ENCODE measurements at places on chromosomes 2 and 18.
A peak's percentile ranks its signal among the peaks of the same experiment; 100 is the strongest.

DNA sequence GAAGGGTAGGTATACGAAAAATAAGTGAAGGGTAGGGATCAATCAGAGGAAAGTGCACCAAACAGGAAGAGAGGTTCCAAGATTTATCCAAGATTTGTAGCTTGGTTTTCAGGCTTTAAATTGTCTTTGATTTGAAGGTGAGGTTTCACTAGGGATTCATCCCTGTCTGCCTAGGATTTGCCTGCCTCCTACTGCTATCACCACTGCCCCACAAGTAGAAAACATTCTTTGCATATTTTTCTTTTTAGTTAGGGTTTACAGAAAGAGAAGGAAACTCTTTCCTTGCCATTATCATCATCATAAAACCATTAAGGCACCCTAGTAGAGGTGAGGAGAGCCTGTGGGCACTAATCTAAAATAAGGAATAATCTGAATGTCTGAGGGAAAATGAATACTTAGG, 45.8 kb upstream of the TANC1 start:
- DNase-seq: no peak

GRCh38 chr18:29004921-29005320, 828.0 kb upstream of the CDH2 start:
- DNase-seq: no peak

- DNase-seq: no peak
These were observed 350.2 kb upstream of the SALL3 start for GRCh38 chr18:78629426-78629825.

DNA sequence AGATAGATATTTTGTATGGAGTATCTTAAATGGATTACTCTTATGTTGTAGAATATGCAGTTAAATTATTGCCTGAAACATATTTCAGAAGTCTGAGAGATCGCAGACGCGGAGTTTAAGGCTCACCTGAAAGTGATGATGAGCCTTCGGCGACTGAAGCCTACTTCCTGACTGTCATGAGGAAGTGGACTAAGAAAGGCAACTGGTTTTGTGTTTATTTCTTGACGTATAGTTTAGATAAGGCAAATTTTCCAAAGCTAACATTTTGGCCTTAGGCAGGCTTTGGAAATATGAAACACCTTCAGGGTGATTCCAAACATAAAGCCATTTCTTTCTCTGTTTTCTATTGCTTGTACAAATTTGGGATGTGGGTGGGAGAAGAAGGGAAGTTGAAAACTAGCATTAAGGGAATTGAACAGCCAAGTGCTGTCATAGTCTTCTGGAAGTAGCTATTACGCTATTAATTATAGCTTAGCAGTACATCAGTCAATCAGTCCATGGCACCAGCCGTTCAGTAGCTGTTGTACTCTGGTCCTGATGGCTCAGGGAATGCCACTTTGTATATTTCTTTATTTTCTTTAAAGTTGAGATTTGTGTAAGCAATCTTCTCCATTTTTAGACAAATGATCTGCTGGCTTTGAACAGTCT, 1.5 kb downstream of the GRHL1 start:
- DNase-seq: no peak

DNA sequence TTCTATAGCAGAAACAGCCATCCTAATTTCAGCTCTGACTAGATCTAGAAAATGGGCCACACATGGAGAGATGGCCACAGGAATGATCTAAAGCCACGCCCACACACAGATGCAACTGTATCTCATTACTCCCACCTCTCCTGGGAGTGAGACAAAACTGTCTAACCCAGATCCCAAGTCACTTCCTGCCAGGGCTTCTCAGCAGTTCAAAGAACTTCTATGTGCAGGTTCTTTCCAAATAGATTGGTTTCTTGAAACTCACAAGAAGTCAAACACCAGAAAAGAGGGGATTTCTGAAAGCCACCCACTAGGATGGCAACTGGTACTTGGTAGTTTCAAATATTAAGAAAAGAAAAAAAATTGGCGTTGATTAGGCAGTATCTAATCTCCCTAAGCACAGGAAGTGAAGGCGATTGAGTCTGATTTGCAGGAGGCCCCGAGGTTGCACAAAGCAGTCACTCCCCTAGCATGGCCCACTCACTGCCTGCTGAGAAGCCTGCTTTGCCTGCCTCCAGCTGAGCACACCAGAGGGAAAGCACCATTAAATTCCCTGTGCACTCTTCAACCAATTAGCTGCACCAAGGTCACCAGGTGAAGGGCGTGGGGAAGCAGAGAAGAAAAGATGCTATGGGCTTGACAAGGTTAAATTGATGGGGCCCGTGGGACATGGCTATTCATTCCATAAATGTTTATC, 51.1 kb downstream of the PAPOLG start:
- peak; percentile 72 for DNase-seq

DNA sequence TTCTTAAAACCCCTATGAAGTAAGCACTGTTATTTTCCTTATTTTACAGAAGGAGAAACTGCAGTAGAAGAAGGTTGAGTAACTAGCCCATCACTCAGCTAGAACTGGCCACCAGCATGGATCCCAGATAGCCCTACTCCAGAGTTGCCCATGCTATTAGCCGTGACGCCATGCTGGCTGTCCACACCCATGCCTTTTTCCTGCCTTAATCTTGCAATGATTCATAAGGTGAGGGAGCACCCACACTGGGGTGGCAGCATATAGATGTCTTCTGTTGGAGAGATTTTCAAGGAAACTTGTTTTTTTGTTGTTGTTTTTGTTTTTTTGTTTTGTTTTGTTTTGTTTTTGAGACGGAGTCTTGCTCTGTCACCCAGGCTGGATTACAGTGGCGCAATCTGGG, 204.1 kb upstream of the HAAO start:
- no peak for DNase-seq

DNA sequence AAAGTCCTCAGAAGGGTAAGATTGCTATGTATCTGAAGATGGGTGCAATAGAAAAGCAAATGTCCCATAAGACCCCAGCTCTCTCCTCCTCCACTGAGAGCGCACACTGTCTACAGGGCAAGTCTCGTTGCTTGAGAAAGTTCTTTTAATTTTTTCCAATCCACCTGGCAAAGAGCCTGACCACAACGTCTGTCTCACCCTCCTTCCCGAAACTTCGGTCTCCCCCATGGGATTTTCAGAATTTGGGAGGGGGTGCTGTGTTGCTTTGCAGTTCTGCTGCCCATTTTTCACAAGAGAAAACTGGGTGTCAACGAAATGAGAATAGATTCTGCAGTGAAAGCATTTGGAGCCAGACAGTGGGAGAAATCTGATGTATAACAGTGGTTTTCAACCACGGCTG, 40.4 kb downstream of the SERTAD2 start:
- DNase-seq: peak; percentile 10

GRCh38 chr2:73176881-73177644, 25.3 kb upstream of the NOTO start:
- DNase-seq: peak; percentile 95

DNA sequence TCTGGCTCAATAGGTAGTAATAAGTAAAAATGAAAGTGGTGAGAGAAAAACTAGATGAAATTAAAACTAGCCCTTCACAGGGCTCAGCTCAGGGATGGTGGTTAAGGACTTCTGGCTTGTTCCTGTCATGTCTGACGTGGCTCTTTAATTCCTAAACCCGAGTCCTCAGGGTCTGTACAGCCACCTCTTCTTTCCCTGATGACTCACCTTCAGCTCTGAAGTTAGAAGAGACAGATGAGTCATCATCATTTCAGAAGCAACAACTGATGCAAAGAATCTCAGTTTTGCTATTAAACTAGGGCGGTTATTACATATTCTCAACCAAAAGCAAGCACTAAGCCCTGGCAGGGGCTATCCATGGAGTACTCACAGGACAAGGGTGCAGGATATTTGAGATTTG, 24.0 kb upstream of the ITGB6 start:
- no peak for DNase-seq

DNA sequence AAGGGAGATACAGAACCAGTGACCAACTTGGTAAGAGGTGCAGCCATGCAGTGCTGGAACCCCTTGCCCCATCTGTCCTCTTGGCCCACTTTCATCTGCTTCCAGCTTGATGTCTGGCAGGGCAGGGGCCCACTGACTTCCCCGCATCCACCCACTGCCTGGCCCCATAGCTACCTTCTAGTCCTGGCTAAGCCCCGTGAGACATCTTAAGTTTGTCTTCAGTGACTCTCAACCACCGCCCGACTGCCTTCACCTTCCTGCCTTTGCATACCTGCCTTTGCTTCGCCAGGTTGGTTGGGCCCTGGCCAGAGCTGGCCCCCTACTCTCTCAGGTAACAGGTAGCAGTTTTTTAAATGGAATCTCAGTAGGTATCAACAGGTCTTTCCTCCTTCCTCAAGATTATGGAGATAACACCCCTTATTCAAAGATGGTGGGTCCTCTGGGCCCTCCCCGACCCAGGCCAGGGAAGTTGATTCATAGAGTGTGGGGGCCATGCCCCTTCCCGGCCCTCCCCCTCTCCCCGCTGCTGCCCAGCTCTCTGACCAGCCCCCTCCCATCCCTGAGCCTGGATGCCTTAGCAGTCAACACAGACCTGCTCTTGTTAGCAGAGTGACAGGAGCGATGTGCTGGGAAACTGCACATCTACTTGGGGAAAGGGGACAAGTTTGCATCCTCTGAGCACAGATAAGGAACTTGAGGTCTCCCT, 2.8 kb downstream of the ARID5A start:
- DNase-seq: no peak

DNA sequence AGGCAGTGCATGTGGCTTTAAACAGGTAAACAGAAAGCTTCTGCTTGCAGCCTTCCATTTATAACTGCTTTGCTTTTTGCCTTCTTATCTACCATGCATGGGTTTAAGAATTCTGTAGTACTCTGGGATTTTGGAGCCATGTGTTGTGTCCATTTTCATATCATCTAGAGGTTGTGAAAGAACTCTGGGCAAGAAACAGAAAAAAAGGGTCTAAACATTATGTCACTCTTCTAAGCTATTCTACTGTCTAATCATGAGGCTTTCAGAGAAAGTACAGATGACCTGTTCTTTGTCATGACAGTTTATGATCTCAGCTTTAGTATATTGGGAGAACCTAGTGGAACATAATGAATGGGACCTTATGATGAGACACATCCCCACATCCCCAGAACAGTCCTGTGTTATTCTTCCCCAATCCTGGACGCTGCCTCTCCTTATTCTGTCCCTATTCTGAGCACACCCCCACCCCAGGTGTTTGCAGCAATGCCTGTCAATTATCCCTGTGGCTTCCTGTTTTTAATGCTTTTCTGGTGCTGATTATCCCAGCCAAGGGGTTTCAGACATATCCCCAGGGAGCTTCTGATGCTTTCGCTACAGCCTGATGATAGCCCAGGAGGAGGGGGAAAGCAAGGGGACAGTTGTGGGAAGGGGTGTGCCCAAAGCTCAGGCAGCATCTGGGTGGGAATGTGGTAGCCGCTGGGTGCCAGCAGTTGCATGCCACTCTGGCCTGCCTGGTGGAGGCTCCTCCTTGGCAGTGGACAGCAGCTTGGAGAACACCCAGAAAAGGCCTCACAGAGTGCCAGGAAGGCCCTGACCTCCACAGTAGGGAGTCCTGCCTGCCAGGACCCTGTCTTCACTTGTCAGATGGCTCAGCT, 169.5 kb upstream of the MAP3K20 start:
- DNase-seq: no peak

DNA sequence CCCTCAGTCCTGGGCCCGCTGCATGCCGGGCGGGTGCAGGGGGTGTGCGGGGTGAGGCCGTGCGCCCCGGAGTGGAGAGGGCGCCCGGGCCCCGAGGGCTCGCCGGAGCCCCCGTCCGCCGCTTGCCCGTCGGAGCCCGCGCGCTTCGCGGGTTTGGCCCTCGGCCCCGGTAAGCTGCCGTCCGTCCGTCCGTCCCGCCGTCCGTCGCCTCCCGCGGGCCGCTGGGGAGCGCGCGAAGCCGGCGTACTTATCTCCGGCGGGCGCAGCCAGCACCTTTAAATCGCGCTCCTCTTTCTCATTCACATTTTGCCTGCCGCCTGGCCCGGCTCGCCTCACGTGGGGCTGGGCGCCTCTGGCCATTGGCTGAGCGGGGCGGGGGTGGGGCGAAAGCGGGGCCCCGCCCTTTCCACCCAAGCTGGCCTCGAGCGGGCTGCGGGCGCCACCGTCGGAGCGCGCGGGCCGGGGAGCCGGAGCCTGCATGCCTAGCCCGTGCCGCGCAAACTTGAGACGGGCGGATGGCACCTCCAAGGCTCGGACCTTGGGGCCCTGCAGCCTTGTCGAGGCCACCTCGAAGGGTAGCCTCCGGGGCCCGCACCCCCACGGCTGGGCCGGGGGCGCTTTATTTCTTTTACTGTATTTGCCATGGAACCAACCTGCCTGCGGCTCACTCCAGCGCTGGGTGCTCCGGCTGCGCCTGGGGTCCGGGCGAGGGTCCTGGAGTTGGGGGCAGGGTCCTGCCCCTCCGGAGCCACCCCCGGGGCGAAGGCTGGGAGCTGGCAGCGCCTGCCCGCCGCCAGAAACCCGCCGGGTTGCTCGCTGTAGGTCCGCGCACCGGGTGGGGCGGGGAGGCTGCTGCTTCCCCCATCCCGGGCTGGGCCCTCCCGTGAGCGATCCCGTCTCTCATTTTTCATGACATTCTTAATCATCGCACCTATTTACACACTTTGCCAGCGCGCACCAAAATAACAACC, at the start of gene GBX2:
Gene GBX2, minus strand, starts transcription at position 277 of the 971 bp plus-strand sequence. CDS start 415 bp downstream, outside the sequence.
- no peak for DNase-seq

- DNase-seq: no peak
These were observed 42.1 kb downstream of the NIFK start for GRCh38 chr2:121694398-121695170.

GRCh38 chr2:168311261-168311910, 64.0 kb upstream of the STK39 start:
- no peak for DNase-seq

- no peak for DNase-seq
These were observed 757 bp downstream of the HDHD2 start for GRCh38 chr18:47149457-47150028.

- DNase-seq: no peak
These were observed 78.3 kb upstream of the FZD5 start for GRCh38 chr2:207847807-207848544.

DNA sequence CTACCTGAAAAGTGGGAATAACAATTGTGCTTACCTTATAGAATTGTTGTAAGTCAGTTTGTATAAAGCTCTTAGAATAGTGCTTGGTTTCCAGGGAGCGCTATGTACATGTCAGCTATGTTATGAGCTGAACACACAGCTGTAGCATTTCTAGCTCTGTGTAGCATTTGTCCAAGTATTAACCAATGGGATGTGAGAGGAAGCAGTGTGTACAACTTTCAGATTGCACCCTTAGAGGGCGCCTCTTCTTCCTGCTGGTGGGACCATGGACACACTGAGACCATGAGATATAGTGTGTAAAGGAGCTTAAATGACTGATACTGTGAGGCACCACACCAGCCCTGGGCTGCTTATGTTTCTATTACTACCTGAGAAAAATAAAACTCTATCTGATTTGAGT, 380.2 kb downstream of the LNPK start:
- no peak for DNase-seq
